ENCODE measurements at places on chromosomes 13 and 19.

DNA sequence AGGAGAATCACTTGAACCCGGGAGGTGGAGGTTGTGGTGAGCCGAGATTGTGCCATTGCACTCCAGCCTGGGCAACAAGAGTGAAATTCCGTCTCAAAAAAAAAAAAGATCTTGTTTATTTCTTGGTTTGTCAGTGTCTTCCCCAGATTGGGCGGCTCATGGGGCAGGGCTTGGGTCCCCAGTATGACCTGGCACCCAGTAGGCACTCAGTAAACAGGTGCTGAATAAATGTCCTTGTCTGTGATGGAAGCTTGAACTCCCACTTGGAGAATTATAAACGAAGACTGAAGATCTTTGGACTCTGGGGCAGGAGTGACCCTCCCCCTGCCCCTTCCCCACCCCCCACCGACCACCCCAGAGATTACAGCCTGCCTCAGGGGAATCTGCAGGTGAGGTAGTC is 9.9 kb upstream of the FUT5 start:
- DNase-seq, result no peak

GRCh38 chr13:98103531-98103930 is 39.4 kb upstream of the FARP1 start:
- no peak for DNase-seq

DNA sequence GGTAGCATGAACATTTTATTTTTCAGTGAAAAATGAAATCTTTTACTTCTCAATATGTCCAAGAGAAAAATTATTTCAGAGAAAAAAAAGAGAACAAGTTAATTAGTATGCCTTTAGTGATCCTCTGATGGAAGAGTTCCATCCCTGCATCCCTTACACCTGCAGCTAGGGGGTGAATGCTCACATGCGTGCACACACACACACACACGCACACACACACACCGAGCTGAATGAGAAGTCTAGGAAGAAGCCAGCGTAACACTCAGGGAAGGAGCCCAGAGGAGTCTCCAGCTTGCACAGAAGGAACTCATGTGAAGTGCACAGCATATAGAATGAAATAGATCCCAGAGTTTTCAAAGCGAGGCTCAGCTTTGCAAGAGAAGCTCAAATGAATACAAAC is 510.5 kb downstream of the IRS2 start:
- DNase-seq, result no peak

- DNase-seq, result no peak
Observed at GRCh38 chr19:1650650-1651567, 1.5 kb downstream of the TCF3 start.

DNA sequence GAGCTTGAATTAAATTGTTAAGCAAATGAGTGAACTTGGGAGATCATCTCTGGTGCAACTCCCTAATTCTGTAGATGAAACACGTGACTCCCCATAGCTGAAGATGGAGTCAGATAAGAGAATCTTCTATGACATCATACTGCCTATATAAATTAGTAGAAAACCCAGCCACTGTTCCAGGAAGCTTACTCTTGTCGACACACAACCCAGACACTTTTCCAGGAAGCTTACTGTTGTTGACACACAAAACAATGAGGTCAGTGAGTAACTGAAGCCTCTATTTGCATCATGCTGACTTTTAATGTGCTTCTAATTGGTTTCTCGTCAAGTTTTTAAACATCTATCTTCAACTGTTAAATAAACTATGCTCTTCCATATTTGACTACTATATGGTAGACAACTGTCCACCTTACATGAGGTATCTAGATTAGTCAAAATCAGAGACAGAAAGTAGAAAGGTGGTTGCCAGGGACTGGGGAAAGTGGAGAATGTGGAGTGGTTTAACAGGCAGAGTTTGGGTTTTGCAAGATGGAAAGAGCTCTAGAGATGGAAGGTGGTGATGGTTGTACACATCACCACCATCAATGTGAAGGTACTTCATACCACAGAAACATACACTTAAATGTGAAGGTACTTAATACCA is 168.2 kb downstream of the FGF14 start:
- DNase-seq, result no peak

- no peak for DNase-seq
Observed at GRCh38 chr13:29578300-29579085, 17.0 kb downstream of the SLC7A1 start.

DNA sequence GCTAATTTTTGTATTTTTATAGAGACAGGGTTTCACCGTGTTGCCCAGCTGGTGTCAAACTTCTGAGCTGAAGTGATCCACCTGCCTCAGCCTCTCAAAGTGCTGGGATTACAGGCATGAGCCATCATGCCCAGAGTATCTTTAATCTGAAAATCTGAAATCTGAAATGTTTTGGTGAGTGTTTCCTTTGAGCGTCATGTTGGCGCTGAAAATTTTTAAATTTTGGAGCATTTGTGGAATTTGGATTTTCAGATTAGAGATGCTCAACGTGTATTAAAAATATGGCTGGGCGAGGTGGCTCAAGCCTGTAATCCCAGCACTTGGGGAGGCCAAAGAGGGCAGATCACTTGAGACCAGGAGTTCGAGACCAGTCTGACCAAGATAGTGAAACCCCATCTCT is 5.1 kb upstream of the CPAMD8 start:
- DNase-seq, result no peak

DNA sequence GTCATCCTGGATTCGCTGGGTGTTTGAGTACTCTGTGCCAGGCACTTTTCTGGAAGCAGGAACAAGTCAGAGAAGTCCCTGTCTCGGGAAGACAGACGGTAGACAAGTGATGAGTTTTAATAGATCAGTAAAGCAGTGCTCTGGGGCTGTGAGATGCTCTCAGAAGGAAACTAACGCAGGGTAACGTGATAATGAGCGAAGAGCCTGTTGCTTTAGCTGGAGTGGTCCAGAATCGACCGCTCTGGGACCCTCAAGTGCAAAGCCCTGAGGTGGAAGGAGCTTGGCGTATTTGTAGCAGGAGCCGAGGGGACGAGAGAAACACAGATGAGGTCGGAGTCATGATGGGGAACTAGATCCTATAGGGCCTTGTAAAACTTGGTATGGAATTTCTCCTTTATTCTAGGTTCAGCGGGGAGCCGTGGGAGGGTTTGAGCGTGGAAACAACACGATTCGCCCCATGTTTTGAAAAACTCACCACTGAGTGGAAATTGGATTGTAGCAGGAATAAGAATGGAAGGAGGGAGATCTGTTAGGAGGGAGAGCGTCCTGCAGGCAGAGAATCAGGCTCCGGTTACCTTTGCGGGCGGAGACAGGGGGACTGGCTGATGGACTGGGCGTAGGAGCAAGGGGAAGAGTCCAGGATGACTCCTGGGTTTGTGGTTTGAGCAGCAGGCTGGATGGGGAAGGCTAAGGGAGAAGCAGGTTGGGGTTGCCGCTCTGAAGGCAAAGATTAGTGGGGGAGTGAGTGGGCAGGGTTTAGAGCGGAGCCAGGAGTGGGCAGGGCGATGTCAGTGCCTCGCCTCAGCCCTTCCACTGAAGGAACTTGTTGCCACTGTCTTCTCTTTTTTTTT is 763 bp downstream of the POLD1 start:
- DNase-seq, result no peak

- DNase-seq, result no peak
Observed at GRCh38 chr19:41811036-41811435, 14.6 kb downstream of the CEACAM3 start.

DNA sequence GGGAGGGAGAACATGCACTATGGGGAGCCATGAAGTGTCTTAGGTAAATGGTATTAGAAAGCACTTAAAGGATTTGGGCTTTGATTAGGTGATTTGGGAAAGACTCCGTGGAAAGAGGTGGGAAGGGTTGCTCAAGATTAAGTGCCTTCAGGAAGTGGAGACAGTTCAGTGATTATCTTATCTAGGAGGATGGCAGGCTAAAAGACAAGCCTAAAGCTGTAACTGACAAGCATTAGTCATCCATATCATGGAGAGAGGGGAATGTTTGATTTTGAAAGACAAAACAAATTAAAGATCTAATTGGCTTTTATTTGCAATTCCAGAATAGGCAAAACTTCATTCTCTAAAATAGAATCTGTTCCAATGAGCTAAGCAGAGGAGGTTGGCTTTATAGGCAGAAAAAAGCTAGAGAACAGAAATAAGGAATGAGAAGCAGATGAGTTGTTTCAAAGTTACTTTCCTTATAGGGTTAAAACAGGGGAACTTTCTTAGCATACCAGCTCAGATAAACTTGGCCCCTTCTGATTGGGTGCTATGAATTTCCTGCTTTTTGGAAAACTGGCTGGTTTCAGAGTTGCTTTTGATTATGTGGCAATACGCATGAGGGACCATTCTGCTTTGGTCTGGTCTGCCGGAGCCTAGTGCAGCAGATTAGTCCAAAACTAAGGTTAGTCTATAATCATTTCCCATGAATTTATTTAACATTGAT is 1.8 kb upstream of the DIAPH3 start:
- no peak for DNase-seq

GRCh38 chr13:80577926-80578670 is 237.2 kb upstream of the SPRY2 start:
- DNase-seq, result no peak

GRCh38 chr13:46374710-46375109 is 12.3 kb downstream of the RUBCNL start:
- no peak for DNase-seq

GRCh38 chr13:100063906-100064305 is 25.0 kb upstream of the PCCA start:
- DNase-seq, result no peak

- no peak for DNase-seq
Observed at GRCh38 chr19:42117076-42117475, 15.2 kb downstream of the POU2F2 start.

DNA sequence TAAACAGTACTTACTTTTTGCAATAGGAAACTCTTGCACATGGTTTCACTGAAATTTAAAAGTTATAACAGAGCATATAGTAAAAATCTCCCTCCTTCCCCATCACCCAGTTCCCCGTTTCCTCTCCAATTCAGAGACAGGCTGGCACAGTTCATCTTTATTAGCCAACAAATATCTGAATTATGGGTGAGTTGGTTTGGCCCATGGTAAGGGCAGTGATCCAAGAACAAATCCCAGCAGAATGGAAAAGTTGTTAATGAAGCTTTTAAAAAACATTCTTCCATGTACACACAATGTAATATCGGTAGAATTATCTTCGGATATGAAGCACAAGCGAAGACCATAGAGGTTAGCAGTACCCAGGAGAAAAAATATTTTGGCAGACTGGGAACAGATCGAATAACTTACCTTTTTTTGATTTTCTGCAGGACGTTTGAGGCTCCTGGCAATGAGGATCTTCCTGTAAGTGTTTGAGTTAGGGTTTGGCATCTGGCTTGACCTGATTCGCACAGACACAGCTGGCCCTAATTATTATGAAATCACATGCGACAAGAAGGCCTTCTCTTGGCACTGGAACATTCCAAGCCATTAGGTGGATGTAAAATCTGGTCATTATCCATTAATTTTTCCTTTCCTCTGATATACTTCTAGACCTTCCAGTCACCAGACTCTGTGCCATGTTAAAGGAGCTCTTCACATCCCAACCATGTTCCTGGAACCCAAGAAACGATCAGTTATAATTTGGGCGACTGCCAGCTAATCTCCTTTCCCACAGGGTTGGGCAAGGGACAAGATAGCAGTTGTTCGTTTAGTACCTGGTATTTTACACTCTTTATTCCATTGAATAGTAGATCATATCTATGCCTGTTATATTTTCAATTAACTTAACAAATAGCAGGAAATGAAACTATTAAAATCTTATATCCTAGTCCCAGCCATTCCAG is 139.4 kb upstream of the TSC22D1 start:
- no peak for DNase-seq

GRCh38 chr13:76745261-76746200 is 140.7 kb downstream of the KCTD12 start:
- no peak for DNase-seq

DNA sequence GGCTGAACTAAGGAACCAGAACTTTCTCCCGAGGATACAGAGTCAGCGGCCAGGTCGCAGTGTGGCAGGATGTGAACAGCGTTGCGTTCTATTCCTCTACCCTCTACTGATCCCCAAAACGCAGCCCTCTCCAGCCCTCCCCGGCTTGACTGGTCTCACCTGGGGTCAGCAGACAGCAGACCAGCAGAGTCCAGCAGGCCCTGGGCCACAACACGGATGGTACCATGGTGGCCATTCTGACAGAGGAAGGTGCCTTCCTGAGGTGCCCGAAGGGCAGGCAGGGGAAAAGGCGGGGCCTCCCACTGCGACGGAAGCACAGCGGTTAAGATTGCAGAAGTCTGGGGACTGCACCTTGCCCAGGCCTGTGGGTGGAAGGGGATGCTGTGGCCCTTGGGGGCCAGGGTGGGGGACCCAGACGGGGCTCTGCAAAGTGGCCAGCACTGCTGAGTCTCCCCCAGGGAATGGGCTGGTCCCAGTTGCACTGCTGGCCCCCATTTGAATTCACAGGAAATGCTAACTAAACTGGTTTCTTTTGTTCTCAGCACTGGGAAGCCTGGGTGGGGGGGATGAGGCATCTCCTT is at the start of gene ICAM3:
ICAM3 (minus strand) TSS at position 245 of the 581 bp plus-strand sequence; CDS start at position 235, 10 bp downstream.
- DNase-seq, result no peak

- DNase-seq, result no peak
Observed at GRCh38 chr13:113897161-113897560, 33.3 kb upstream of the GAS6 start.

DNA sequence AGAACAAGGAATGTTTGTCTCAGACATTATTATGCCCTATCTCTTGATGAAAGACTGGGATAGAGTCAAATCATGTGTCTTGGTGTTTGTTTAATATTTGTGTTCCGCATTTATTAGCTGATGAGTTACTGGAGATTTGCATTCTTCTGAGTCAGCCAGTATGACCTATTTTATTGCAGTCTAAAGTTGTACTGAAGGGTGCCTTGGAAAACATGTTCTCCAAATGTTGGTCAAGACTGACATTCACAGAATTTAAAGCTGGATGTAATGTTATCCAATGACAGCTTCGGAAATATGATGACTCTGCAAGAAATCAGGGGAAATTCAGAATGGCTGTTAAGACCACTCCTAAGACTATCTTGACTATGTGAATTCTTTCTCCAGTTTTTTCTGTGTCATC is 134.0 kb downstream of the KCNRG start:
- DNase-seq, result no peak

- no peak for DNase-seq
Observed at GRCh38 chr13:75804605-75805004, 168.5 kb downstream of the LMO7 start.

DNA sequence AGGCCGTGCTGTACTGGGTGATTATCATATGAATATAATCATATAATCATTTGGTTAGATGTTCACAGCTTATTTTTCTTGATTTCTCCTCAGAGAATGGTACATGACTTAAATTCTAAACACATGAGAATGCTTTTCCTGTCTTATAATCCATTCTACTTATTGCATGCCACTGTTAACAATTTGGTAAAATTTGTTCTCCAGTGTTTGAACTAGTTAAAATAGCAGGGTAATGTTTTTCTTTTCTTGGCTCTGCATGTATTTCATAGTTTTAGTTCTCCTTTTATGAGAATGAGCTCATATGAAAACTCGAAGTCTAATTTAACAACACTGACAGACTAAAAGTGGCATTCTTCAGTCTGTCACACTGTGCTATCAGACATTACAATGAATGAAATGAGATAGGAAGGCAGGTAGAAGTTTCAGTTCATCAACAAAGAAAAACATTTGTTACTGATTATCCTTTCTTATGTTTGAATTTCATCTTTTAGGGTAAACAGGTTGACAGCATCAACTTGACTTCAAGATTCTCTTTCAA is 10.2 kb downstream of the SPRYD7 start:
- DNase-seq, result no peak

- no peak for DNase-seq
Observed at GRCh38 chr19:8000298-8001038, 5.0 kb downstream of the ELAVL1 start.

All from cortex of kidney (tissue), 1 donor.